ENCODE measurements at places on chromosomes 3 and 15.

GRCh38 chr3:18428036-18428435 is 2.9 kb upstream of the SATB1 start:
- DNase-seq: no peak

- no peak for DNase-seq
Observed at GRCh38 chr15:56468401-56468800, 3.5 kb upstream of the MNS1 start.

- DNase-seq: no peak
Observed at GRCh38 chr3:180755556-180755955, 76.3 kb upstream of the CCDC39 start.

DNA sequence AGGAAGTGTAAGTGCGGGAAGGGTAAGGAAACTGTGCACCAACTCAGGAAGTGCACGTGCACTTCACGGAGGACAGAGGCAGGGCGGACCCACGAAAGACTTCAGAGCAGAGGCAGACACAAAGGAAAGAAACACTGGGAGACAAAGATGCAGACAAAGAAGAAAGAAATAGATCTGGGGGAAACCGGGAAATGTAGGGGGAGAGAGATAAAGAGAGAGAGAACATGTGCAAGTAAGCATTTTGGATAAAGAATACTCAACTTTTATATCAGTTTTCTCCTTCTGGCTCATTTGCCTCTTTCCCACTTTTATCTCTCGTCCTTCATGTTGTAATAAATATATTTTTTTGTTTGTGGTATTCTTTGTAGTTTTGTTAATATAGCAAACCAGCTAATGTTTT is 204.2 kb downstream of the WDR72 start:
- DNase-seq: no peak

DNA sequence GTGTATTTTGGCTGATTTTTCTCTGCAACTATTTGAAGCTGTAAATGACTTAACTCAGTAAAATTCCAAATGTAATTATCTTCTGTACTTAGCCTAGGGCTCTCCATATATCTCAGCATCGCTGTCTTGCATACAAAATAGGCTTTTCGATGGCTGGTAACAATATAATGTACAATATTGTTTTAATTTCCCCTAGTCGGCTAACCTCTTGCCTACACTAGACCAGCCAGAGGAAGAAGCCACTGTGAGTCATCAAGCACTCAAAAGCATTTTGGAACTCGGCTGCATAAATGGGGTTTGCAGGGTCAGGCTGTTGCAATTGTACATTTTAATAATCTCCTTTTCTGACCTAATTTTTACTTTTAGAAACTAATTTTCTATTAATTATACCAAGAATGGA is 583.8 kb downstream of the FOXP1 start:
- no peak for DNase-seq

DNA sequence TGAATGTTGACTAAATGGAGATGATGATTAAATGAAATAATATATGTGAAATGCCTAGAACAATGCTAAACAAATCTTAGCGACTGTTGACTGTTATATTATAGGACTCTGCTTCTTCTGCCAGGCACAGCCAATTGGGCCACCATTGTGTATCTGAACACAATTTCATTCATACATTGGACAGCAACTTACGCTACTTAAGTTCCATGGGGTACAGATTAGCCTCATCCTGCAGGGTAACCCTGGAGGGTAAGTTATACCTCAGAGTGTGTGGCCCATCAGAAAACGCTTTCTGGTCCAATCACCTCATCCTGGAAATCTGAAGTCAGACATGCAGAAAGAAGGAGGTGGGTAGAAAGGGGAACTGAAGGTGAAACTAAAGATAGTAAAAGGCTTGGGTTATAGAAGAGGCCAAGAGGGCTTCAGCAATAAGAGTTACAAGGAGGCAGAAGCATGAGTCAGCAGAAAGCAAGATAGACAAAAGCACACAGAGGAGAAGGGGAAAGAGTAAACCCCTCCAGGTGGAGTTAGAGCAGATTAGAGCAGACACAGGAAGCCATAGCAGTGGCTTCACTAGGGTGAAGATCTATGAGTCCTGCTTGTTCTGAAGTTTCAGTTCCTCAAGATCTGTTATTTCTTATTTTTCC is 119.3 kb upstream of the SLC24A5 start:
- DNase-seq: no peak

DNA sequence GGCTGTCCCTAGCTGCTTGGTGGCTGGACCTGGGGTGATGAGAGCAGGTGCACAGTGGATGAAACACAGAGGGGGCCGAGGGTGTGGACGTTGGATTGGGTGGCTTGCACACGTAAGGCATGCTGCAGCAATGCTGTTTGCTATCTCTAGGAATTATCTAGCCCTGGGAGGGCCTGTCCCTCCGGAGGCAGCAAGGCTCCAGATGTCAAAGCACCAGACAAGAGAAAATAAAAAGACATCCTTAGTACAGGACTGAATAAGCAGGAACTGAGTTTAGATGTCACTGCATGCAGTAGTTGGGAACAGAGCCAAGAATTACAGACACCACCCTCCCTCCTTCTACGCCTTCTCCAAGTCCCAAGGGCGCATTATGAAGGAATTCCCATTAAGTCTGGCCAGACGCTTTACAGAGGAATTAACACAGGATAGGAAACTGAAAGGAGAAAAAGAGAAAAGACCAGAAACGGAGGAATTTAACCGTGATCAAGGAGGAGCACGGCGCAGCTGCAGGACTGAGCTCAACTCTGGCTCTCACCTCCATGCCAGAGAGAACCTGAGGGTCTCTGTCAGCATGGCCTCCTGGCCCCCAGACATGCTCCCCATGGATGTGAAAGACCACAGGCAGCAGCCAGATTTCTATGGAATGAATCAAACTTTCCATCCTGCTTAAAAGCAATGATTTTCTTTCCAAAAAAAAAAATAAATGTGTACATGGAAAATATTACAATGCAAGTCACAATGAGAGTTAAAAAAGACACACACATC is 13.8 kb downstream of the ATP10A start:
- DNase-seq: no peak

GRCh38 chr3:14200841-14201240 is 22.2 kb downstream of the LSM3 start:
- DNase-seq: no peak

GRCh38 chr15:88617790-88618189 is 3.4 kb upstream of the AEN start:
- no peak for DNase-seq

- DNase-seq: no peak
Observed at GRCh38 chr3:194261581-194262063, 89.5 kb downstream of the CPN2 start.

DNA sequence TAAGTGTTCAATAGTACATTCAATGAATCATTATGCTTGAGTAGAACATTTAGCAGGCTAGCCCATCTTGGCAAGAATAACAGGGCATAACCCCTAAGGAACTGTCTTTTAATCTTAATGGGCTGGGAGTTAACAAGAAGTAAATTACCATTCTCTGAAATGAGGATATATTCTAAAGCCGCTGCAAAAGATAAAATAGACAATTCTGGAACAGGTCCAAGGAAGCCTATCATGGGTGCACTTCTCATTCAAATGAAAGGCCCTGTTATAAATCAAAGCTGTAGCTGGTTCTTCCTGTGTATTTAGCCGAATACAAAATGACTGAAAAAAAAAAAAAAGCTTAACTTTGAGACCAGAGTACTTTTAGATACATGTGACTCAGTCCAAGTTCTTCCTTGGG is 15.6 kb downstream of the MTHFS start:
- DNase-seq: no peak

- no peak for DNase-seq
Observed at GRCh38 chr3:43405888-43406642, 119.7 kb downstream of the SNRK start.

DNA sequence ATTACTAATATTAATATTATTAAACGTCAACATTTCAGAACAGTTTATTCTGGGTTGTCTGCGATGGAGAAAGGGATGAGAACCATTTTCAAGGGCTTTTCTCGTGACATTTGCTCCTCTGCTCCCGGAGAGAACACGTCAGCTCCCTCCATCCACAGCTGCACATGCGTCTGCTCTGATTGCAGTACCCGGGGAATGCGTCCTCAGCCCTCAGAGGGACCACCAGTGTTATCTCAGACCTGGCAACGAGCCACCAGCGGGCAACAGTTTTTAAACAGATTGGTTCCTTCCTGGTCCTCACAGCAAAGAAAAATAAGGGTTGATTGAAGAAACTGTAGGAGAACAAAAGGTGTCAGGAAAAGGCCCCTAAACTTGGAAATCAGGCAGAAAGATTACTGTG is 202.2 kb upstream of the ADAMTS9 start:
- peak; percentile 61 for DNase-seq

DNA sequence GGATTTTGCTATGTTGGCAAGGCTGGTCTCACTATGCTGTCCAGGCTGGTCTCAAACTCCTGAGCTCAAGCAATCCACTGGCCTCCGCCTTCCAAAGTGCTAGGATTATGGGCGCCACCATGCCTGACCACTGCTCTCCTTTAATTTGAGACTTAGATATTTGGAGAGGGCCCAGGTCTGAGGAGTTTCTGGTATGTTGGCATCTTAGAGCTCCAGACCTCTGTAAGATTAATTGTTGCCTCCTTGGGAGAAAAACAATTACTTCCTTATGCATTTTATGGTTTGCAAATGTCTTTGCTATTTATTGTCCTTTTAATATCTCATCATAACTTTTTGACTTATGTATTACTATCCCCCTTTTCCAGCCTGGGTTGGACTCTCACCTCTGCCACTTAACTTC is 2.9 kb downstream of the ZNF774 start:
- no peak for DNase-seq

DNA sequence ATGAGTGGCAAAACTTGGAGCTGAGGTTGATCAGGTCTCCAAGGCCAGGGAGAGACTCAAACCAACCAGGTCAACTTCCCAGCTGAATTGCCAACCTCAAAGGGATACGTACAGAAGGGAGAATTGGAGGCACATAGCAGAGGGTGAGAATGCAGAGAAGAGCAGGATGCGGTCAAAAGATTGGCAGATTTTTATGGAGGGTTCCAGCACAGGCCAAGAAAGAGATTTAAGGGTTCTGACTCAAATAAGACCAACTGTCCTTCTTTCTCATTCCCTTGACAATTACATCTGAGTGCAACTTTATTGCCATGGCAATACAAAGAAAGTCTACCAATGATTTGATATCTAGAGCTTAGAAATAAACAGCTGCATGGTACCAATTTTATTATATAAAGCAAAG is 33.2 kb downstream of the SCG5 start:
- DNase-seq: no peak
